ENCODE measurements at places on chromosomes 7 and 10.

DNA sequence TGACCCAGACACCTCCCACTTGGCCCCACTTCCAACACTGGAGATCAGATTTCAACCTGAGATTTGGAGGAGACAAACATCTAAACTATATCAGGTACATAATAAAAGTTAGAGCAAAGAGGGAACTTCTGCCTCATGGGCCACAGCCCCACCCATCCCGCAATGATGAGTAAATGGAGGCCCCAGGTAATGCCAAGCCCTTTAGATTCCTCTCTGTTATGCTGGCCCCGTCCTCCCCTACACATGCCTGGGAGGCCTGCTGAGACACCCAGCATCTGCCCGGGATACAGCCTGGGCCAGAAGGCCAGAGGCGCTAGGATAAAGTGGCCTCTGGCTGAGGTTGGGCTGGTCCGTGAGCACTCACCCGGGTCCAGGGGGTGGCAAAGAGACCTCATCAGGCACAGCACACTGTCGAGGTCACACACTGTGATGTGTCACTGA lies 185.5 kb upstream of the SH2B2 start:
- DNase-seq, result no peak

GRCh38 chr10:81093056-81093455 lies 555.4 kb downstream of the SH2D4B start:
- no peak for DNase-seq

DNA sequence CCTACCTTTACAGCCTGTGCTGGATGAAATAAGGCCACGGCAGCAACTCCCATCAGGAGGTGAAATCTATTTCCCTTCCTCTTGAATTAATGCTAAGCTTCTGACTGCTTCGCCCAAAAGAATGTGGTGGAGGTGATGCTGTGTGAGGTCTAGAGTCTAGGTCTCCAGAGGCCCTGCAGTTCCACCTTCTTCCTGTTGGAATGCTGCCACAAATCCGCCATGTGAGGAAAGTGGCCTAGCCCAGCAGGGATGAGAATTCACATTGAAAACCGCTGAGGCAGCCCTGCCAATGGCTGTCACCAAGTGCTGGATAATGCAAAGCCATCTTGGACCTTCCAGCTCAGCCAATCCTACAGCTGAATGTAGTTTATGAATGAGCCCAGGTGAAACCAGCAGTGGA lies 28.0 kb downstream of the RHOBTB1 start:
- DNase-seq, result no peak

DNA sequence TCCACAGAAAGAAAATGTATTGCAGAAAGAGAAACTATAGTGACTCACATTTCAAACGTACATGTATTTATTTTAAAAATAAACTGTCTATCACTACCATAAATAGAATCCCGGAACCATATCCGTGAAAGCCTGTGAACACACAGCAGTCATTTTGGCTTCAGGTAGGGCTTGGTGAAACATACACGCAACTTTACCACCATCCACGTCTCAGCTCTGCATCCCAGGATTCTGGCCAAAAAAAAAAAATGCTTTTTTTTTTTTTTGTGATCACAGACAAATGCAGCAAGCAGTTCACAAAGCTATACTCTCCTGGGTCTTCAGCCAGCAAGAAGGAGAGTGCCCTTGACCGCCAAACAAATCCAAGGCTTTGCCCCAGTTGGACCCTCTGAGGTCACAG lies 56.8 kb upstream of the OCM2 start:
- no peak for DNase-seq

DNA sequence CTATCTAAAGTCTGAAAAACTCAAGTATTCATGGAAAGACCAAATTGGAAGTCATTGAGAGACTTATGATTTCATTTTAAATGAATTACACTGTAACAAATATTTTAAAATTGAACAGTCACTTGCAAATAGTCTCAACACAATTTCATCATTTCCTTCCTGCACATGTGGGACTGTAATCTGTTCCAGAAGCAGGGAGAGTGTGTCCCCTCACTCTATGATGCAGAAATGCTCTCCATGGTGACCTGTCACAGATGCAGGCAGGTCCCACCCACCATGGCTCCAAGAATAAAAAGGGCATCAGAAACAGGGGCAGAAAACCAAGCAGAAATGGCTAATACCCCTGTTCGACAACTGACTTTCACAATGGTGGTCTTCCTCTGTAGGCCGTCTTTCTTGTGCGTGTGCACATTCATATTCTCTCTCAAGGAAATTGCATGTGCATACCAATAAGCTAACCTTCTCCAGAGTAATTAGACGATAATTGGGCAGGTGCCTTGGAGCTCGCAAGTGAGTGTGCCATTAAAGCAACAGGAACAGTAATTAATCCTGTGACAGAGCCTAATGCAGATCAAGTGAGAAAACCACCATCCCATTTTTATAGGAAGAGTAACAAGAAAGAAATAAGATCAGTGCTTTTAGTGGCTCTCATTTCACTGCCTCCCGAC lies 170.9 kb downstream of the ZMYND11 start:
- no peak for DNase-seq

- peak; percentile 42 for DNase-seq
These were observed 52.7 kb upstream of the VIPR2 start for GRCh38 chr7:159197066-159197975.

- DNase-seq, result no peak
These were observed 28.6 kb downstream of the ECD start for GRCh38 chr10:73139251-73139650.

GRCh38 chr10:85614566-85614965 lies 752.0 kb downstream of the GRID1 start:
- DNase-seq, result no peak

DNA sequence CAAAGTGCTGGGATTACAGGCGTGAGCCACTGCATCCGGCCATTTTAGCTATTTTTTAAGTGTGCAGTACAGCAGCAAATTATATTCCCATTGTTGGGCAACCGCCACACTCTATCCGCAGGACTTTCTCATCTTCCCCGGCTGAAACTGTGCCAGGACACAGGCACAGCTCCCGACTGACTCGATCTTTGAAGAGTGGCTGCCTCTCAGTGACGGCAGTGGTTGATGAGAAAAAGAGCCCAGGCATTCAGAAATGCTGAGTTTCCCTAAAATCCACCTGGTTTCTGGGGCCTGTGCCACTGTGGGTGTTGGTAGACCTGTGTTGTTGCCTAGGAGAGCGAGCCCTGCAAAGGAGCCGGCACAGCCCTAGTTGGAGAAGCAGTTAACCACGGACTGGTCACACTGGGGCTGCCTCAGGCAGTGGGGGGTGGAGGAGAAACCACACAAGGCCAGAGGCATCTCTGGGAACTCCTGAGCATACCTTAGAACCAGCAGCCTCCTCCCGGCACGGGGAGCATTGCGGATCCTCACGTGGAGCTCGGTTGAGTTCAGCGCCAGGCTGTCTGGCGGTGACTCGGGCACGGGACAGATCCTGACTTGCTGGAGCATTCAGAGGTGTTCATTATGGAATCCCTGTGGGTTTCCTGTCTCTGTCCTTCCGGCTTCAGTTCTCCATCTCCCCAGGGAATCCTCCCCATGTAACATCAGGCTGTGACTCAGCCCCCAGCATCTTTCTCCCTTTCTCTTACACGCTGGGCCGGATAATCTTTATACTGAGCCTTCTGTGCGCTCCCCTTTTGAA lies 16.2 kb downstream of the PFKFB3 start:
- no peak for DNase-seq

DNA sequence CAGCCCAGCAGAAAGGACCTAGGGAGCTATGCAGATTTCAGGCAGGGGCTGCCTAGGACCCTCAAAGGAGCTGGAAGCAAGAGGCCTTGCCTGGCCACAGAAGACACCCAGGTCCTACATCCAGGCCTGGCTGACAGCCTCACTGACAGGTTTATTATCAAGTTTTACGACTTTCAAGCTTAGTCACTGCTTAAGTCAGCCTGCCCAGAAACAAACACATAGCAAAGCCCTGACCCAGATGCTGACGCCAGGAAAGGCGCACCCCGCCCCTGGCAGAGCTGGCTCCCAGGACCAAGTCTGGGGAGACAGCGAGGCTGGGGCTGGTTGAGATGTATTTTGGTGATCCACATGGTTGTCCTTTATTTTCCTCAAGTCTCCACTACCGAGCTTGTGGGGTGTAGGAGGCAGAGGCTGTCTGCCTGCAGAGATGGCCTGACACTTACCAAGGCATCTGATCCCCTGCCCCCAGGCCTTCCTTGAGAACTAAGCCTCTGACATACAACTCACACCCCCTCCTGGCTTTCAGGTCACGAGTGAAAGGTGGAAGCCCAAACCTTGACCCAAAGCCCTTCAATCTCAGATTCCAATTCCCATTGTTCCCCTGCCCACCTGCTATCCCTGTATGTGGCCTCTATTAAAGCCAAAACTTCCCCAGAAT lies 80.7 kb upstream of the EMX2 start:
- DNase-seq, result no peak

- no peak for DNase-seq
These were observed 9.8 kb downstream of the TMEM60 start for GRCh38 chr7:77788327-77788902.

DNA sequence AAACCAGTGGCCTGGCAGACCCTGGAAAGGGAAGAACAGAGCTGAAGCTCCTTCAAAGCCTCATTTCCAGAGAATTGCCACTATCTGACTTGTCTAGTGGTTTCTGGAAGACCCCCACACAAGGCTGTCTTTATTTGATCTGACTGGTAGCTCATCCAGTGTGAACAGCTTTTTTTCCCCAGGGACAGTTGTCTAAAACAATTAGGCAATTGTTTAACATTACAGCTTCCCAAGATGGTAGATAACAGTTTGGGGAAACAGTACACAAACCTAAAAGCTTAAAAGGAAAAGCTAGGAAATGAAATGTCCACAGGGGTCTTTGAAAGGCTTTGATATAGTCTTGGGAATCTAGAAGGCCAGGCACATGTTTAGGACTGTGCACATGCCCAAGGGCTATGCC lies 203.4 kb upstream of the CTBP2 start:
- no peak for DNase-seq

DNA sequence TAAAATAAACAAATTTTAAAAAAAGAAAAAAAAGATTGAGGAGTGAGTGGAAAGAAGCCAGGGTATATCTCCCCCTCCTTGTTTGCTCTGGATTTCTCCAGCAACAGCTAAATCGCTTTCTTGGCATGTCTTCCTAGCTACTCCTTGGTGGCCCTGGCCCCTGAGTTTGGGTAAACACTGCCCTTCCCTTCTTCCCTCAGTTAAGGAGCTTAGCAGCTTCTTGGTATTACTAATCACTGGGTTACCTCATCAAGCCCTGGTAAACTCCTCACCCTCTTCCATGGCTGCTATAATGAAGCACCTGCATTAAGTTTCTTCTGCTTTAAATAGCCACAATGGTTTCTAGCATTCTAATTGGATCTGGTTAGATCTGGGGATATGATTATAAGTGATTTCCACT lies 269.8 kb downstream of the FZD1 start:
- no peak for DNase-seq

DNA sequence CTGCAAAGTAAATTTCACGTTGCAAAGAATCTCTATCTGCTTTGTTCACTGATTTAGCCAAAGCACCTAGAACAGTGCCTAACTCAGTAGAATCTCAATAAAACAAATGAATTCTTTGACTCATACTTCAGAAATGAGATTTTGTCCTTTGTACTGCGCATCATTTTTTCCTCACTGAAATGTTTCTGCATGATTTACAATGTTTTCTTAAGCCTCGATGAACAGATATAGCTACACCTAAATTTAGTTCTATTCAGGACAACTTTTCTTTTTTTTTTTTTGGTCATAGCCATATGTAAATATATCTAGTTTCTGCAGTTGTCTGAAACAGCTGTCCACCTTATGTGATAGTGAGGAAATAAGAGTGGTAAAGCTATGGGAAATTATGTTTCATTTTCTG lies 15.3 kb downstream of the GNAT3 start:
- DNase-seq, result no peak

DNA sequence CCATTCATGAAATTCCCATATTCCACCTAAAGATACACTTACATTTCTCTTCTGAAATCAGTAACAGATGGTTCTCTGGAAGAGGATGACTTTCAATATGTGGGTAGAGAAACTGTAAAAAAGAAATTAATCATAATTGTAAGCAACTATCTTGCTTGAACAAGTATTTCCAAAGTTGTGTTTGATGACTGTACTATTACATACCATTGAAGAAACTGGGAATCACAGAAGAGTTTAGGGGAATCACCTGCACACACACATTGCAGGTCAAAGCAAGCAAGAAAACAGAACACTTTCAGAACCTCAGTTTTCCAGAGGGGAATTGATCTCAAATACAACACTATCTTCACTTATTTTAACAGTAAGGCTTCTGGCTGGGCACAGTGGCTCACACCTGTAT lies 33.6 kb downstream of the GSAP start:
- DNase-seq, result no peak

- no peak for DNase-seq
These were observed 211.0 kb downstream of the LRRN3 start for GRCh38 chr7:111301891-111302290.

- peak; percentile 46 for DNase-seq
These were observed 85.2 kb downstream of the RTKN2 start for GRCh38 chr10:62183442-62183841.

DNA sequence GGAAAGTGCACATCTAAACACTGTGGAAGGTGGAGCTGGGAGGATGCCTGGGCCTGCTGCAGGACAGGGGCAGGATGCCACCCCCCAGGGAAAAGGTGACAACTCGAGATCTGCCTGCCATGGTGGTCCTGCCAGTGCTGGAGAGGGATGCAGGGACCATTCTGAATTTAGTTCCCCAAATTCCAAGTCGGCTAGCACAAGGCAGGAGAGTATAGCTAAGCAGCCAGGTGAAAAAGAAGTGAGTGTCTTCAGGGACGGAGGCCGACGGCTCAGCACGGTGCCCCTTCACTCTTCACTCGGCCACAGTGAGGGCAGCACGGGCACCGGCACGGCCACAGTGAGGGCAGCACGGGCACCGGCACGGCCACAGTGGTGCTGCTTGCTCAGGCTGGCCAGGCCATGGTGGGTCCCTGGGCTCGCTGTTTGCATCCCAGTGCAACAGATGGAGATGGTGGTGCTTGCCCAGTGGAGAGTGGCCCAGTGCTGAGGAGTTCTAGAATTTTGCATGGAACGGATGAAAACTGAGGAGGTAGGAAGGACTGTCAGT lies 161.3 kb upstream of the SHH start:
- no peak for DNase-seq

All from activated naive CD4-positive, alpha-beta T cell treated with anti-CD3 and anti-CD28 coated beads, Interleukin-2, amount 50 U/mL, for 72 hours (primary cell).